Activated T-cell treated with anti-CD3 and anti-CD28 coated beads, Interleukin-2, amount 50 U/mL, for 1 hour (primary cell): ENCODE measurements at places on chromosomes 7 and 10.

GRCh38 chr10:23015021-23015707 lies 80.2 kb upstream of the MSRB2 start:
- no peak for DNase-seq

DNA sequence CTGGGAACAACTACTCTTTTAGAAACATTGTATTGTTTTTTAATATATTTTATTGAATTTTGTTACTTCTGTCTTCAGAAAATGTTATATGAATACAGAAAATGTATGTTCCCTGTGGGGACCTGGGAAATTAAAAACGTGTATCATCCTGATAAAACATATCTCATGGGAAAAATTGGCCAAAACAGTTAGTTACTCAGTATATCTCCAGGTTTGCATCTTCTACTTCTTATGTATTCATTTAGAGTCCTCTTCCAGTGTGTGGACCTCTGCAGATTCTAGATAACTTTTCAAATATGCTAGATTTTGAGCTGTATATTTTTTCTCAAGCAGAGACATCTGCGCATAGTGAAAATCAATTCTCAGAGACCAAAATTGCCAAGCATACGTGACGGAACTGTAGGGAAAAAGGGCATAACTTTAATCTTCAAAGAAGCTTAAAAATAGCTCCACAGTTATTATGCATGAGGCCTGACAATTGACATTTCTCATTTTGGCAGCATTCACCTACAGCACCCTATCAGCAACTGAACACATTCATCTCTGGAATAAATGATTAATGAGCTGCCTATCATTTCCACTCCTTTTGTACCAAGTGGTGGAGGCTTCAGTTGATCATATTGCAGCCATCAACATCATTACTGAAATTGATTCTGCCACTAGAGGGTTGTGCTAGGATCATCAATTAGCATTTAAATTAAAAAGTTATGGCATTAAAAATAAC lies 26.4 kb upstream of the UMAD1 start:
- no peak for DNase-seq

GRCh38 chr7:80869821-80870751 lies 48.8 kb downstream of the SEMA3C start:
- no peak for DNase-seq

- DNase-seq = no peak
These were observed 97.7 kb upstream of the EFCAB10 start for GRCh38 chr7:105678811-105679495.

GRCh38 chr10:89134963-89135362 lies 72.2 kb downstream of the CH25H start:
- DNase-seq = no peak

GRCh38 chr10:122466951-122467381 lies 5.6 kb downstream of the HTRA1 start:
- no peak for DNase-seq

DNA sequence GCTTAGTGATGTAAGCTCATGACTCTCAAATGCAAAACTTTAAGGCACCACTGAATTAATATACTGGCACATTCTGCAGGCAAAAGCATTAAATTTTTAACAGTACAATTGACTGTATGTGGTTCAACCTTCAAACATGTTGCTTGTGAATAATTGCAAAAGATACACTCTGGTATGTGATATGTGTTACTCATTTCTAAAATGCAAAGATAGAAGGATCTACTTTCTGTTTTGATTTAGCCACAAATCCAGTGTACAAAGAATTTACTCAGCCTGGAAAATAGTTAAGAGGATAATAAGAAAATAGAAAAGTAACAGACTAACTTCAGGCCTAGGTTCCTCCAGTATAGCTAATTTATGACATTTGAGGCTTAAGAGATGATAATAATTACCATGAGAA lies 66.6 kb upstream of the NOBOX start:
- DNase-seq = no peak

GRCh38 chr10:100148353-100149211 lies 37.2 kb downstream of the ERLIN1 start:
- DNase-seq = no peak

- peak; percentile 65 for DNase-seq
These were observed 13.9 kb downstream of the OSBPL3 start for GRCh38 chr7:24965831-24966708.

DNA sequence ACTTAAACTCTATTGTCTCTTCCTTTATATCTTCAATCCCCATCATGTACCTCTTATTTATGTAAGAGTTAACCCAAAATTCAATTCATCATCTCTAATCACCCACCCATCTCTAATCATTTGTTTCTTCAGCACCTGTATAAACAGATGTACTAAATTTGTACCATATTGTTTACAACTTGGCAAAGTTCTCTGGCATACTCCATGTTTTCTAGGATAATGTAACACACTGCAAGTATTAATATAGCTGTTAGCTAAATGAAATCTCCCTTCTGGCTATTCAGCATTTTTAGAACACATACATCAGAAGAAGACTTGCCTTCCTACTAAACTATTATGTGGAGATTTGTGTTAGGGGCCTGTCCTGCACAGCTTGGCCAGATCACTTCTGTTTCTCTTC lies 33.1 kb downstream of the MALSU1 start:
- DNase-seq = no peak

DNA sequence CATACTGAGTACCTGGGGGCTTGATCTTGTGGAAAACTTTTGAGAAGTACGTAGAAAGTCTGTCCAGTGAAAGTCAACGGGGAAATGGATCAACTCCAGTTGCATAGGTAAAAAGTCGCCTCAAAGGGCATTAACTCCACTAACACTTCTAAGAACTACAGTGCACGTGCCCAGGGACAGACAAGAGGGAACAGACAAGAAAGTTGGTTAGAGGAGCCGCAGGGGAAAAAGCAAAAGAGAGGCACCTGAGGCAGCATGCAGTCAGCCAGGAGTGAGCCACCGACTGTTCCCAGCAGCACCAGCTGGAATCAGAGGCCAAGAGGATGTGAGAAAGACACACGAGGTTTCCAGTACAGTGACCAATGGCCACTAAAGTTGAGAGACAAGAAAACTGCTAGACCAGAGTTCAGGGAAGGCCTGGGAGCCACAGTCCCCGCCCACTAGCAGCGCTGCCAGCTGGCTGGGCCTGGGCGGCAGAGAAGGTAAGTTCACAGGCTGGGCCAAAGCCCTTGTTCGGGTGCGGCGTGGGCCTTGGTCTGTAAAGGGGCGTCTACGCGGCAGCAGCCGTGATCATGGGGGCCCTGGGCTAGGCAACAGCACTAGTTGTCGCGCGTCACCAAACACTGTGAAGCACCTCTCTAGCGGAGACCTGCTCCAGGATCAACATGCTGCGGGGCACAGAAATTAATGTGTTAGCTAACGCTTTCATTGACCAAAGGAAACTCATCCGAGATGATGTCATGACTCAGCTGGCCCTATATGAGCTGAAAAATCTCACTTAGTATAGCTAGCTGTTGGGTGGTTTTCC lies 14.0 kb downstream of the ITGB1 start:
- no peak for DNase-seq

DNA sequence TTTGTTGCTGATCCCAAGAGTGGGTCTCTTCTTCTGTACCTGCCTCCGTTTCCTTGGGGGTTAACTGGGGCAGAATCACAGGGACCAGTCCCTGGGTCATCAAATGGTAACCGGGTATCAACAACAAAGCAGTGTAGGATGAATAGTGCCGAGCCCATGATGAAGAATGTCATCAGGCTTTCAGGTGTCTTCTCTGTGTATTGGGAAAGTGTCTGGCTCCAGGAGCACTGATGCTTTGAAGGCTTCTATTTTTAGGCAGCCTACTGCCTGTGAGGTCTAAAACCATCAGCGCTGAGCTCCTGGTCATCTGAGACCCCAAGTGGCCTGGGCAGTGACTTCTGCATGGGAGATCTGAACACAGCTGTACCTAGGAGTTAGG lies 48.2 kb upstream of the SHH start:
- no peak for DNase-seq

DNA sequence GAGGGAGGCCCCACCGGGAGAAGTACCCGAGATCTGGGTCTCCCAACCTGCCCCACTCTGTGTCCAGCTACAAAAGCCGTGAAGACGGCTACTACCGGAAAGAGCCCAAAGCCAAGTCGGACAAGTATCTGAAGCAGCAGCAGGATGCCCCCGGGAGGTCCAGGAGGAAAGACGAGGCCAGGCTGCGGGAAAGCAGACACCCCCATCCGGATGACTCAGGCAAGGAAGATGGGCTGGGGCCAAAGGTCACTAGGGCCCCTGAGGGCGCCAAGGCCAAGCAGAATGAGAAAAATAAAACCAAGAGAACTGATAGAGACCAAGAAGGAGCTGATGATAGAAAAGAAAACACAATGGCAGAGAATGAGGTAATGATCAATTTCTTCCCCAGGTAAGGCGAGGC lies 59.1 kb upstream of the PDCD4 start:
- no peak for DNase-seq

GRCh38 chr10:48575901-48576300 lies 29.0 kb downstream of the ARHGAP22 start:
- DNase-seq = no peak

- no peak for DNase-seq
These were observed 1.1 kb upstream of the FEZF1 start for GRCh38 chr7:122305475-122306319.

- DNase-seq = no peak
These were observed 191.0 kb downstream of the LSM5 start for GRCh38 chr7:32299133-32299702.

DNA sequence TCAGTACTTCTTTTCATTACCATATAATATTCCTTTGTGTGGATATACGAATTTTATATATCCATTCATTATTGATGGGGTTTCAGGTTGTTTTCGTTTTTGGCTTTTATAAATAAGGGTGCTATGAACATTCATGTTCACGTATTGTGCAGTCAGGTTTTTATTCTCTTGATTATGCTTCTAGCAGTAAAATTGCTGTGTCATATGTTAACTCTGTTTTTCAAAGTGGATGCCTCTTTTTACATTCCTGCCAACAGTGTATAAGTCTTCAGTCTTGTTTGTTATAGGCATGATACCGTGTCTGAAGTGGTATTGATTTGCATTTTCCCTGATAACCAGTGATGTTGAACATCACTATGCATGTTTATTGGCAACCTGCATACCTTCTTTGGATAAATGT lies 127.1 kb upstream of the CNTNAP2 start:
- DNase-seq = no peak

GRCh38 chr10:44356139-44357022 lies 28.5 kb downstream of the CXCL12 start:
- no peak for DNase-seq
